ENCODE measurements at places on chromosomes 12 and 14.
A peak's percentile ranks its signal among the peaks of the same experiment; 100 is the strongest.

DNA sequence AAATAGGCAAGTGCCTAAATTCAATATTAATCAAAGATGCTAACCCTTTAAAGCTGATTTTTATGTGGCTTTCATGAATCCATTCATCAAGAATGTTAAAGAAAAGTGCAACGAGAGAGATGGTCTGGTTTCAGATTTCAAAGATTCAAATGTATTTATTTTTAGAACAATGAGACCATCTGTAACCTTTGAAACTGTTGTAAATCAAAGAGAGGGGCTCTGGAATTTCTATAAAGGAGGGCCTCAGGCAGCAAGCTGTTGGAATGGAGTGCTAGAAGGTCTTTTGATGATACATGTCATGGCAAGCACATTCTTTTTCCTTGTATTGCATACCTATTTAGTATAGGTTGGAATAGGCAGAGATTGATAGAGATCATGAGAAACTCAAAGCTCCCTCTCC is 433.0 kb downstream of the LRIG3 start:
- H3K27ac ChIP-seq, result no peak overlapping the region
- peaks cover 8% of the 10 kb centered on the region for H3K4me1 ChIP-seq
- no peak for DNase-seq
- H3K27me3 ChIP-seq, result no peaks in the 10 kb centered on the region

DNA sequence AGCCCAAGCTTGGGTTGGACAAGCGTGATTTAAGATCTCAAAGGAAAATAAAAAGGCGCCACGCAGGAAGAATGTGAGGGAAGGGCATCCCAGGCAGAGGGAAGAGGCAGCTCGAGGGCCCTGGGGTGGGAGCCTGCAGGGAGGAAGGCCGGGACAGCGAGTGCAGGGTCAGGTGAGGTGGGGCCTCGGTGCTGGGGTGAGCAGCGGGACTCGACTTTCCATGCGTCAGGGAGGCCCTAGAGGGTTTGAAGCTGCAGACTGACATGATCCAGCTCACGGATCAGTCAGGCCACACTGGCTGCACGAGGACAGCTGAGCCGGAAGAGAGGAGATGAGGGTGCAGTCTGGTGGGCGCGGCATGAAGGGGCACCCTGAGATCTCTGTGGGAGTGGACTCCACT is 145.8 kb downstream of the RBM19 start:
- H3K27me3 ChIP-seq, result no peaks in the 10 kb centered on the region
- peaks cover 27% of the 10 kb centered on the region for H3K36me3 ChIP-seq
- H3K4me3 ChIP-seq, result no peak overlapping the region

GRCh38 chr14:85607651-85608081 is 77.7 kb downstream of the FLRT2 start:
- H3K4me1 ChIP-seq, result peaks cover 12% of the 10 kb centered on the region
- no peak overlapping the region for H3K4me3 ChIP-seq
- H3K27me3 ChIP-seq, result no peaks in the 10 kb centered on the region
- DNase-seq, result peak; percentile 84

GRCh38 chr14:95130549-95130948 is 26.8 kb downstream of the DICER1 start:
- no peaks in the 10 kb centered on the region for H3K27me3 ChIP-seq
- no peak overlapping the region for H3K4me3 ChIP-seq
- no peak for DNase-seq

DNA sequence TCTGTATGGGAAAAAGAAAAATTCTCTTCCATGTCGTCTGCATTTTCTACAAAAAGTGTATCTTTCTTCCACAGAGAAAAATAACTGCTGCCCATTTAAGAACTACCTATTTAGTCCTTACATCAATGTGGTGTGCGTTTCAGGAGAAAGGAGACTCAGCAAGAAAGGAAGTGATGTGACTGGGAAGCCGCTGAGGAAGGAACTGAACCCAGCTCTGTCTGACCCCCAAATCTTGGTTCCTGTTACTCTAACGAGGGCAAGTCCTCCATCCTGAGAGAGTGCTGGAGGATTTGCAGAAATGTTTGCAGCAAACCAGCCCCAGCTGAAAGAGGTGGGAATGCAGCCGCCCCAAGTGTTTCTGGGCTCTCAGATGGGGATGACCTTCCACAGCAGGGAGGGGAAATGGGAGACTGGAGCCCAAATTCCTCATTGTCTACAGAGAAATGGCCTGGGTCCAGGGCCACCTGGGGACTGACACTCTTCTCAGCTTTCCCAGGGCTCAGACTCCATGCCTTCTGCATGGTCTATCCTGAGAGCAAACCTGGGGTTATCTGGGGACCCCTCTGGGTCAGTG is 6.7 kb upstream of the MLEC start:
- no peaks in the 10 kb centered on the region for H3K36me3 ChIP-seq
- no peaks in the 10 kb centered on the region for H3K27me3 ChIP-seq
- no peak overlapping the region for H3K4me3 ChIP-seq
- DNase-seq, result no peak

DNA sequence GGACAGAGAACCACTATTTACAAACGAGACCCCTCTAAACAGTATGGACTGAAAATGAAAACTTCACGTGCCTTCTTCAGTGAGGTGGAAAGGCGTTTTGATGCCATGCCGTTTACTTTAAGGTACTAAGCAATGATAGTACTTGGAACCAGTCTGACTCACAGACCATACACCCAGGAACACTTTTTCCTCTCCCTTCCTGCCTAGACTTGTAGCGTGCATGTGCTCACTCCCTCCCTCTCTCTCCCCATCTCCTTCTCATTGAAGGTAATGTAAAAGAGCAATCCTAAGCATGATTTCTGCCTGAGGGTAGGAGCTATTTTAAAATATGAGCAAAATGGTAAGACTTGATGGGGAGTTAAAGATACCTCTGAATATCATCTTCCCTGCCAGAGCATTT is 5.9 kb upstream of the RPL41 start:
- H3K36me3 ChIP-seq, result peaks cover 85% of the 10 kb centered on the region
- peak; percentile 44 for DNase-seq
- no peak overlapping the region for H3K4me3 ChIP-seq
- peaks cover 15% of the 10 kb centered on the region for H3K4me1 ChIP-seq
- no peaks in the 10 kb centered on the region for H3K27me3 ChIP-seq

DNA sequence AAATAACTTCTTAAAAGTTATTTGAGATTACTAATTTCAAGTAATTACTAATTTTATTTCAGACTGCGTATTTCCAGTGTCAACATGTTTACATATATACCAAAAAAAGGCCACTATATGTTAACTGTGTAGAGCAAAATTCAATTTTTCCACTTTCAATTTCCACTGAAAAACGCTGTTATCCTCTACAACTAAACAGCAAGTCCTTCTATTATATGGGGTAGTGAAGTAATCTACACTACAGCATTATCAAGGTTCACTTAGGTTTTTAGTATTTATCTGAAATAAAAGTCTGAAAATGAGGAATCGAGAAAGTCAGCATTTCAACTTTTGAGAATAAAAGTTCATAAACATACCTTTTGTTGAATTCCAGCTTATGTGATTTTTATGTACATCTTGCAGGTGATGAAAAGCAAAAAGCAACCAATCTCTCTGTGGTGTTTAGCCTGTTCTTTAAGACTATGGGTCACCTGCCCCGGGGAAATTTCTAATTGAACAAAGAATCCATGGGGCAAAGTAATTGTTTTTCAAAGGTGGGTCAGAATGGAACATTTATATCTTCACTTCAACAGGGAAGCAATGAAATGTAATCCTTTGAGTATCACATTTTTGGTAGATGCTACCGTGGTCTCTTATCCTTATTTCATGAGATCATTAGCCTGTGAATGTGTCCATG is 3.3 kb downstream of the BTG1 start:
- peak overlapping the region; percentile 74 for H3K27ac ChIP-seq
- no peaks in the 10 kb centered on the region for H3K27me3 ChIP-seq
- peak overlapping the region; percentile 89 for H3K4me3 ChIP-seq
- DNase-seq, result no peak
- peaks cover 86% of the 10 kb centered on the region for H3K36me3 ChIP-seq
- H3K4me1 ChIP-seq, result peaks cover 26% of the 10 kb centered on the region

- no peak for DNase-seq
- no peak overlapping the region for H3K27ac ChIP-seq
- H3K4me3 ChIP-seq, result no peak overlapping the region
- peaks cover 30% of the 10 kb centered on the region for H3K36me3 ChIP-seq
- no peaks in the 10 kb centered on the region for H3K27me3 ChIP-seq
- no peaks in the 10 kb centered on the region for H3K4me1 ChIP-seq
Observed at GRCh38 chr12:77045183-77045582, 20.2 kb downstream of the E2F7 start.

DNA sequence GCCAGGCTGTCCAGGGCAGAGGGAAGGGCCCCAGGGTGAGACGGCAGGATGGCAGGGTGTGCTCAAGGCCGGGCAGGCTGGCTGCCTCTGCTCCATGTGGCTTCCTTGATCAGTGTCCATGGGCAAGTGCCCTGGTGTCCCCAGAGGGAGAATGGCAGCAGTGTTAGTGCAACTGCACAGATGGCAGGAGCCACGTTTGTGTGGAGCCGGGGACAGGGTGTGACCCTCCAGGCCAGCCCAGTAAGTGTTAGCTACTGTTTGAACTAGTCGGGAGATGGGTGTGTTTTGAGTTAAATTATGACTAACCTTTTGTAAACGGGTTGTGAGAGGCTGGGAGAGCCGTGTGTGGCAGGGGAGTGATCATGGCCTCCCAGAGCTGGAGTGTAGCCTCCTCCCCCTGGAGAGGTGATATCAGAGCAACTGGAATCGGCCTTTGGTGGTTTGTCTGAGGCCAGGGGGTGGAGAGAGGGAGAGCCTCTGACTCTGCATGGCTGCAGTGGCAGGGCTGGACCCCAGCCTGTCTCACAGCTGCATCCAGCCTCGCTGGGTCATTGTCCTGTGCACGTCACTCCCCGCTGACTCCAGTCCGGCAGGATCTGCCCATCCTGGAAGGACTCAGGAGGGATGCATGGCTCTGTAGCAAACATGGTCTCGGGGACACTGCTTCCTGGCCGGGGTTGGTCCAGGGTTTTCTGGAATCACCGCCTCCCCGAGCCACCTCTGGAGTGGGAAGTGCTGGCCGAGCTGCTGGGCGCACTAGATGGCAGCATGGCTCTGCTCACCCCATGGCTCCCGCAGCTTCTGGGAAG is 27.8 kb downstream of the AACS start:
- no peak overlapping the region for H3K27ac ChIP-seq
- peaks cover 19% of the 10 kb centered on the region for H3K36me3 ChIP-seq
- no peaks in the 10 kb centered on the region for H3K27me3 ChIP-seq
- no peak for DNase-seq
- H3K4me3 ChIP-seq, result no peak overlapping the region

DNA sequence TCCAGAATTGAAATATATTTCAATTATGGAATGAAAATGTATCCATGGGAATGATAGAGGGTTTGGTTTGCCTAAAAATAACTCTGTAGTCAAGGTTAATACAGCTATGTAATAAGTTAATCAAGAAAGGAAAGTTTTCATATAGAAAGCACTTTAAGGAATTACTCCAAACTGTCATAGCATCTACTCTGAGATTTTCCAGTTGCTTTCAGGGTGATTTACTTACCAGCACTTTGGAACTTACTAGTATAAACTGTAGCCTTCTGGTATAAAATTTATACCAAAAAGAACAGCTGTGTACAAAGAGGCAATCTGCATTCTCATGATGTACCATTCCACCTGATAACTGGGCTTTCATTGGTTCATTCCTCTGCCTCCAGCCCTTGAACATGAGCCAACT is 87.1 kb downstream of the ARF6 start:
- H3K27ac ChIP-seq, result no peak overlapping the region
- no peaks in the 10 kb centered on the region for H3K36me3 ChIP-seq
- DNase-seq, result no peak

DNA sequence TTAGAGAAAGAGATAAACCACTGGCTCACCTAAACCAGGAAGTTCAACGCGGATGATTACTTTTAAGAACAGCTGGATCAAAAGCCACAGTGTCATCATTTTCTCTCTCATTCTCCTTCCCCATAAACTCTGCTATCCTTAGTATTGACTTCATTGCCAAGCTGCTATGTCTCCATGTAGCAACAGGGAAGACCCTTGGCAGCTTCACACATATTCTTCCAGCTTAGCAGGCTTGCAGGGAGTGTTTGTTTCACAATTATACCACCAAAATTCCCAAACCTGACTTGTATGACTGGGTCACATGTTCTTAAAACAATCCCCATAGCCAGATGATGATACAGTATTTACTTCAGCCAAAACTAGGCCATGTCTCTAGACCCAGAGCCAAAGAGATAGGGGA is 235.5 kb downstream of the PAWR start:
- peak; percentile 2 for DNase-seq
- H3K36me3 ChIP-seq, result no peaks in the 10 kb centered on the region
- no peaks in the 10 kb centered on the region for H3K27me3 ChIP-seq

DNA sequence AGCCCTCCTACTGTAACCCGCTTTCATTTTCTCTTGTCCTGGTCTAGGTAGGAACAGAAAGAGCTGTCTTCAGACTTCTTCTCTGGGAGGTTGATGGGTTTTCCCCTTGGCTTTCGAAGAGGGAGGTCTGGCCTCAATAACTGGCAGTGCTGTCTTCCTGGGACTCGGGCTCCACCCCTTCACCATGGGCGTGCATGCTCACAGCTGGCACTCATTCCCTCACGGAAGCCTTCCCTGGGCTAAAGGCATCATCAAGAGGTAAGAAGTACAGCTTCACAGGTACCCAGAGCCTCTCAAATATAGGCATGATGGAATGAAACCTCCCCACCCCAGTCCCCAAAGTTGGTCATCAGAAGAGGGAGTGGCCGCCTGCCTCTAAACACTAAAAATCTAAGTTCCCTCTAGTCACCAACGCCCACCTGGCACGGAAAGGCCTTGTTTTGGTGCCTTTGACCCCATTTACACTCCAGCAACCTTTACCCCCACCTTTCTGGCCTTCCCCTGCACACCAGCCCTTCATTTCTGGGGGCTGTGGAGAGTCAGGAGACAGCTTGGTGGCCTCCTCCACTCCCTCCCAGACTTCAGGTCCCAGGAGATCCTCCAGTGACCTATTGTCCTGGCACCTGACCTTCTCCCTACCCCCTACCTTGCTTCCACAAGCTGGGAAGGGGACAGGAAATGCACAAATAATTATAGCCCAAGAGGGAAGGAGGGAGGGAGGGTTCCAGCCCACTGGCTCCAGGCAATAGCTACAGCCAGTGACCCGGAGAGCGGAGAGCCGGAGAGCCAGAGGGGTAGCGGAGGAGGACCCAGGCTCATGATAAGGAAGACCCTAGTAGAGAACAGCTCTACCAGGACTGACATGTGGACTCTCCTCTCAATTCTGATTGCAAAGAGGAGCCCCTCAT is 2.8 kb downstream of the RAPGEF3 start:
- DNase-seq, result no peak
- H3K36me3 ChIP-seq, result peaks cover 12% of the 10 kb centered on the region
- no peak overlapping the region for H3K4me3 ChIP-seq
- no peaks in the 10 kb centered on the region for H3K27me3 ChIP-seq

GRCh38 chr12:94811611-94812010 is 161.3 kb upstream of the TMCC3 start:
- no peaks in the 10 kb centered on the region for H3K27me3 ChIP-seq
- no peak overlapping the region for H3K27ac ChIP-seq
- no peaks in the 10 kb centered on the region for H3K4me1 ChIP-seq
- no peak for DNase-seq
- H3K4me3 ChIP-seq, result no peak overlapping the region
- H3K36me3 ChIP-seq, result no peaks in the 10 kb centered on the region
